Right ventricle myocardium inferior (tissue), 1 donor: ENCODE measurements at places on chromosomes 12 and 14. TPM values are rescaled to one million over a fixed set of nuclear protein-coding genes. Genes with fewer than 3 reads are reported as not detected.
A peak's percentile ranks its signal among the peaks of the same experiment; 100 is the strongest.

ACSS3 gene
- 20.4 TPM for total RNA-seq

CIROP gene
- total RNA-seq: not detected

GCH1 gene
- 2.4 TPM for total RNA-seq

TMEM52B gene
- total RNA-seq: not detected

RERG gene
- total RNA-seq: 4.0 TPM

MYH6 gene
- total RNA-seq: 3,910 TPM

PTPRQ gene
- 0.70 TPM for total RNA-seq

PRH2 gene
- total RNA-seq: not detected

PTGDR gene
- total RNA-seq: 0.89 TPM

LRIG3 gene
- total RNA-seq: 3.8 TPM

DNA sequence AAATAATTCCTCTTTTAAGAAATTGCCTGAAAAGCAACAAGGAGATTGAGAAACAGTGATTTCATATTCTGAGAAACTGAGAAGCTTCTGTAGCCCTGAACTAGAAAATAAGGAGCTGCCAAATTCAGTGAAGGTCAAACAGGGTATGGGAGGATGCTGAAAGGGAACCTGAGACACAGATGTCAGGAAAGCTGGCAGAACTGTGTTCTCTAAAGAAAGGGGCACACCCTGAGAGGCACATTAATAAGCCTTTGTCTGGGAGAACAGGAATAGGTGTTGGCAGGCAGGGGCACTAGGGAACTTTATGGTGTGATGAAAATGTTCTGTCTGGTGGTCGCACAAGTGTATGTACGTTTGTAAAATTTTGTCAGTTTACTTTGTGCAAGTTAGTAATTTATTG is 29.6 kb downstream of the VRK1 start:
- no peak for DNase-seq

GRCh38 chr12:29054858-29055663 is 94.0 kb upstream of the FAR2 start:
- DNase-seq: no peak

GRCh38 chr12:25252946-25253345 is 2.2 kb upstream of the KRAS start:
- DNase-seq: no peak

- DNase-seq: no peak
These were observed 43.1 kb upstream of the ABCC9 start for GRCh38 chr12:21984375-21984774.

DNA sequence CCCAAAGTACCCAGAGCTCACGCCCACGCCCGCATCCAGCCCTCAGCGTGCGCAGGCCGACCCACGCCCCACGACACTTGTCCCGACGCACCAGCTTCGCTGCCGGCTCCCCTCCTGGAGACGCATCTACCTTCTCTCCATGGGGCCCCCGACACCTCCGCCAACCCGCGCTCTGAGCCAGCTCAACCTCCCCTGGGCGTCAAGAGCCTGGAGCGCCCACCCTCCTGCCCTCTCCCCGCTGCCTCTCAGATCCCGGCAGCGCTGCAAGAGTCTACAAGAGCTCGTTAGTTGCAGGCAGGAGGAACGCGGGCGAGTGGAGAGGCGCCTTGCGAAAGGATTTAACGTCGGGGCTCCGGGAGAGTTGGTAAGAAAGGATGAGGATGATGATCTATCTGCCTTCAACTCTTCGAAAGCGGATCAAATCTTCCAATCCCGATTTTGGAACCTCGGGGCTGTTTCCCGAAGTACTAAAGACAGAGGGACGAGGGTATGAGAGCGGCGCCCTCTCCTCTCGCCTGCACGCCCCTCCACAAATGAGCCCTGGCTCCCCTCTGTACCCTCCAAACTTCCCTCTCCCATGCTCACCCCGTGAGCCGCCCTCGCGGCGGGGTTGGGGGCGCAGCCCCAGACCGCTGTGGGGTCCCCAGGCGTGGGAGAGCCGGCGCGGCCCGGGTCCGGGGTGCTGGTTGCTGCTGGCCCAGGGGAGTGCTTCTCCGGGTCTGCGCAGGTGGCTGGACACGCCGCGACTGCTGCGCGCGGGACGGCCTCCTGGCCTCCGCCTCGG is 979 bp downstream of the LTBP2 start:
- peak; percentile 15 for DNase-seq

- DNase-seq: no peak
These were observed at the start of gene SCN8A for GRCh38 chr12:51591016-51591901. Gene SCN8A (plus strand): TSS chr12:51591233. CDS start chr12:51662818, 71,585 bp downstream.

DNA sequence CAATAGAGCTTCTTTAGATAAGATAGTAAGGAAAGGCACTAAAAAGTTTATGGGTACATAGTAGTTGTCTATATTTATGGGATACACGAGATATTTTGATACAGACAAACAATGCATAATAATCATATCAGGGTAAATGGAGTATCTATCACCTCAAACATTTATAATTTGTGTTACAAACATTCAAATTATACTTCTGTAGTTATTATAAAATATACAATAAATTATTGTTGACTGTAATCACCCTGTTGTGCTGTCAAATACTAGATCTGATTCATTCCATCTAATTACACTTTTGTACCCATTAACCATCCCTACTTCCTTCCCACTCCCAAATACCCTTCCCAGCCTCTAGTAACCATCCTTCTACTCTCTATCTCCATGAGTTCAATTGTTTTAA is 179.7 kb downstream of the FOXG1 start:
- DNase-seq: no peak

DNA sequence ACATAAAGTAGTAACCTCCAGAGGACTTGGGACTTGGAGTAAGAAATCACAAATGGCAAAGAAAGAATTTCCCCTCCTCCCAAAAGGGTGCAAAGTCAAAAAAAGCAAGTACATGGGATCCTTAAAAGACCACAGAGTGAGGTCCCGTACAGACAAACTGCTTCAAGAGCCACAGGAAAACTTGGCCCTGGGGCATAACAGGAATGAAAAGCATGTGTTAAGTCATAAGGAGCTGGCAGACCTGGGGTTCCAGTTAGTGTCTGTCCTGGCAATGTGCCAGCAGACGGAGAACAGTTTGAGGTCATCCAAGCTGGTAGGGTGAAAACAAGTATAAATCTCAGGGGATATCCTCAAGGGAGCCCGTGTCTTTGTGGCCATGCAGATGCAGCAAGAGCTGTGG is 73.2 kb downstream of the HSD17B6 start:
- no peak for DNase-seq

GRCh38 chr14:26218861-26219260 is 379.0 kb downstream of the NOVA1 start:
- no peak for DNase-seq

DNA sequence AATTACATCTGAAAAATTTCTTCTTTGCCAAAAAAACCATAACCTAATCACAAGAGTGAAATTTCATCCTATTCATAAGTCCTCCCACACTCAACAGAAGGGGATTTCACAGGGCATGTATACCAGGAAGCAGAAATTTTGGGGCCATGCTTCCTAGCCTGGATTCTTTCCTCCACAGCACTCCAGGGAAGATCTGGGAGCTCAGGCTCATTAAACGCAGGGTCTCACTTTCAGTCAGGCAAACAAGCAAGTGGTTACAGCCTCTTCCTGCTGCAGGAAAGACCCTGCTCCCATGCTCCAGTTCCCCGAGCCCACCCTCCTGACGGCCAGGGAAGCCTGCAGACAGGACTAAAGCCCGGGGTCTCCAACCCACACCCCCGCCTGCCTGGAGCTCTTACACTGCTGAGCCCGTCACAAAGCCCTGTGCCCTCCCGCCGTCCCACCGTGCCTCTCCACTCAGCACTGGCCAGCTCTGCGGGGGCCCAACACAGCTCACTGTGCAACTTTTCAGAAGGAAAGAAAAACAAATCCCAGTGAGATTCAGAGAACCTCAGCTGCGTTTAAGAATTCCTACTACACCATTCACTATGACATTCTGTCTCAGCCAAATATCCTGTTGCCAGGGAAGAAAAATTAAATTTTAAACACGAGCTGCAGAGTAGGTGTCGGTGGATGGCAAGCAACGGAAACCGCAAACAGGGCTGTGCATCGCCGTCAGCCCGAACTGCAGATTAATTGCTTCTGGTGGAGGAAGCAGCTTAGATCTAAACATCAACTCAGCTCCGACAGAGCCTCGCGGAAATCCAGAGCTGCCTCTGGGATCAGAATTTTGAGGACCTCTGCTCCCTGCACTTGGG is 106.7 kb upstream of the SFSWAP start:
- no peak for DNase-seq

- DNase-seq: no peak
These were observed 26.6 kb downstream of the UBE3B start for GRCh38 chr12:109504068-109504467.

GRCh38 chr14:99579903-99580571 is 24.0 kb downstream of the CCDC85C start:
- peak; percentile 27 for DNase-seq

DNA sequence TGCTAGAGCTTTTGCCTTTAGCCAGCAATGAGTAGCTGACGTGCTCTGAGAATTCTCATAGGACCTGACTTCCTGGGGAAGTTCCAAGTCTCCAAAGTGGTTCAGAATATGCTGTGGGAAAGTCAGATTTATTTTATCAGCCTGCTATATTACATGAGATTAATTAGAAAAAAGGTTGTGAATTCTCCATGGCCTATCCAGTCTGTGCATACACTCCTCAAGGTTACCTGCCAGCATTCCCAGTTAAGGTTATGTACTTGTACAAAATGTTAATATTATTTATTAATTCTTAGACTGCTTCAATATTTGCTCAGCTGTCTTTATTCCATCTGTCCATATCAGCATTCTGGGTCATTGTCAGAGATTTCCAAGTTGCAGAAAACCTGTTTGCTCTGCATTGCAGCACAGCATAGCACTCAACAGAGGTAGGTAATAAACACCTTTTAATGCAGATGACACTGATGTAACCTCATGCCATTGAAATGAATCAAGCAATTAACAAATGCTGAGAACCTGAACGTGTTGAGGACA is 2.7 kb upstream of the SEL1L start:
- DNase-seq: no peak

- no peak for DNase-seq
These were observed 9.3 kb upstream of the ESR2 start for GRCh38 chr14:64303471-64303917.

DNA sequence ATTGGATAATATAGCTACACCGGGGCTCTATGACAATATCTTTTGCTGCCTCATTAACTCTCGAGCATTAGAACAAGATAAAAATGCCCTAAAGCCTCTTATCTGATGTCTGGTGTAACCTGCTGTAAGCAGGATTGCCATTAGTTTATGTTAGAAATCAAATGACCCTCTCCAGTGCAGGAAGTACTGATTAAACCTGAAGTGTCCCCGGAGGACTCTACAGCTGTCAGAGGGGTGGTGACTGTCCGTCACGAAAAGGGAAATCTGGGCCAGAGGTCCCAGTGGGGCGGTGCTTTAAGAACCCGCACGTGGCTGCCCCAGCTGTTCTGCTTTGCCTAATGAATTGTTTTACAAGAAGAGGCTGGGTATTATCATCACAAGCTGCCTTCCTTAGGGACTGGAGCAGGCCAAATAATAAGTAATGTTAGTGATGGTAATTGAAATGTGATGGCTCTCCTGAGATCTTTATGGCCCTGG is 55.7 kb downstream of the LIN52 start:
- DNase-seq: peak; percentile 90

- DNase-seq: no peak
These were observed 715 bp upstream of the RAP1B start for GRCh38 chr12:68609998-68610369.

DNA sequence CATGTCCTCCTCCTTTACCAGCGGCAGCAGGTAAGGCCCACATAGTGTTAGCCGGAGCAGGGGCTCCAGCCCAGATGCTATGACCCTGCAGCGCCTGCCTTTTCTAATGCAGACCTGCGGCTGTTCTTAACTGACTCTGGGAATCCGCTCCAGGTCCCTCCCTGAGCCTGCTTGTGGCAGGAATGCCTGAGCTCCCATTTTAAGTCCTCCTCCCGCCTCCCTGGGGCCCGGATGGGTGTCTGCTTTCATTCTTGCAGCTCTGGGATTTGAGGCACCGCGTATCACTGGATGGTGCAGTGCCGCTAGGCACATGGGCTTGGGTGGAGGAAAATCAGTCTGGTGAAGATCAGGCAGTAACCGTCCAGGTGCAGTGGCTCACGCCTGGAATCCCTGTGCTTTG is 7.6 kb downstream of the TSPAN9 start:
- DNase-seq: peak; percentile 59

DNA sequence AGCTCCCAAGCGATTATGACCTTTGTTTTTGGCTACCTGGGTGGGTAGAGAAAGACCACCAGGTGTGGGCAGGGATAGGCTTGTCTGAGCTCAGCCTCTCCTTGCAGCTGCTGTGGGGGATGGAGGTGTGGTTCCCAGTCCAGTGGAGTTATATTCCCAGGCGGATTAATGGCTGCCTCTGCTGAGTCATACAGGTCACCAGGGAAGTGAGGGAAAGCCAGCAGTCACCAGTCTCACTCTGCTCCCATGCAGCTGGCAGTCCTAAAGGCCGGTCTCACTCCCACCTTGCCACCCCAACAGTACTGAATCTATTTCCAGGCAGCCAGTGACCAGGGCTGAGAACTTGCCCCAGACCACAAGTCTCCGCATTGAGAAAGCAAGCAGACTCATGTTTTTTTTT is 399.2 kb downstream of the VRK1 start:
- no peak for DNase-seq

- DNase-seq: no peak
These were observed 431.6 kb downstream of the PDZRN4 start for GRCh38 chr12:41619705-41620104.

GRCh38 chr12:54141431-54142113 is 47.2 kb downstream of the SMUG1 start:
- DNase-seq: no peak

GRCh38 chr12:70246580-70246979 is 3.3 kb downstream of the CNOT2 start:
- DNase-seq: no peak

DNA sequence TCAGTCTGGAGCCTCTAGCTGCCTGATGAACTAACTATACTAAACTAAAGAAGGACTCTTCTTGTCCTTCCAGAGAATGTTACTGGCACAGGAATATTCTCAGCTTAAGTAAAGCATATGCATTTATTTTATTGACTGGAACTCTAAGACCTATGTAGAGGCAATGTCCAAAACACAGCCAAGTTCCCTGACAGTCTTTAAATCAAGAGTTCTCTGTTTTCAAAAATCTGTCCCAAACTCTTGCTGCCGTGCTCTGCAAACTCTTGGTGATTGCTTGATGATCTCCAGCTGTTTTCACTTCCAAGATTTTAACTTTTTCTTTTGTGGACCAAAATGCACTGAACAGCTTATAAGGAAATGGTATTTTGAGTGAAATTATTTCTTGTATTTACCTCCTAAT is 67.5 kb upstream of the DAAM1 start:
- DNase-seq: no peak

DNA sequence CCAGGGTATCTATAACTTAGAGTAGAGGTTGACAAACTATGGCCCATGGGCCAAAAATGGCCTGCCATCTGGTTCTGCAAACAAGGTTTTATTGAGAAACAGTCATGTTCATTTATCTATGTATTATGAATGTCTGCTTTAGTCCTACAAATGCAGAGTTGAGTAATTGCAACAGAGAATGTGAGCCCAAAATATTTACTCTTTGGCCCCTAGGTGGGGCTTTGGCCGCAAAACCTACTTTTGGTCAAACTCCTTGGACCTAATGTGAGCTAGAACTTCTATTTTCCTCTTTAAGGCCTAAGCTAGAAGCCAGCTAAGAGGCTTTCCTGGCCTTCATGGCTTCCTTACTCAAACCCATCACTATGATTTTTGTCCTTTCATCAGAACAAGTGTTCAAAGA is 379.1 kb downstream of the NELL2 start:
- no peak for DNase-seq

- DNase-seq: no peak
These were observed 92.9 kb upstream of the EGLN3 start for GRCh38 chr14:34043627-34044372.
